ENCODE measurements at places on chromosomes 3 and 15. TPM values are rescaled to one million over a fixed set of nuclear protein-coding genes. Genes with fewer than 3 reads are reported as not detected.

Gene NIT2
- polyA plus RNA-seq = 46.0 TPM

Gene ACTC1
- polyA plus RNA-seq = not detected

DNA sequence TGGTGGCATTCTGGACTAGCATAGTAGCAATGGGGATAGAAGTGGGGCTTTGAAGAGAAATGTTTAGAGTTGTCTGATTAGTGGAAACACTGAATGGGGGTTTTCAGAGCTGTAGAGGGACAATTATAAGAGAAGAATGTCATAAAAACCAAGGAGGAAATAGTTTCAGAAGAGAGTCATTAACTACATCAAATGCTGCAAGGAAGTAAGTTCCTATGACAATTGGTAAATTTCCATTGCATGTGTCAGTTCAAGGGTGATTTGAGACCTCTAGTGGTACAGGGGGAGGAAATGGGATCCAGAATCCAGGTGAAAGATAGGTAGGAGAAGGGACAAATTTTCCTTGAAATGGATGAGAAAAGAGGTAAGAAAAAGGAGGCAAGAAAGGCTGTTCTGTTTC lies 68.3 kb upstream of the TBC1D5 start:
- DNase-seq = no peak

DNA sequence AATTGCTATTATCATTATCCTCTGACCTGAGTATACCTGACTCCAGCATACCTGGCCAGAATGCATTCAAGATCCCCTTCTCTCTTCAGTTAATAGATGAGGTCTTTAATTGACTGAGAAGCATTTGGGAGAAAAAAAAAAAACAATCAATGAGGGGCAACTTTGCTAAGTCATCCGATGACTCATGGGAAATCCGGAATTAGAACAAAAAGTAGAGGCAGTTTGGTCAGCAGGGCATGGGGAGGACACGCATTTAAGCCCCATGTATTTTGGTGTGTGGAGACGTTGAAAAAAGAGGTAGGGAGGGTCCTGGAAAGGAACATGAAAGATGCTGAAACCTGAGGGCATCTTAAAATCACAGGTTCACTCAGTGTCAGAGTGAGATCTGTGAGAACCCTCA lies 256.2 kb downstream of the RORA start:
- DNase-seq = no peak

GRCh38 chr15:48501208-48501607 lies 144.3 kb downstream of the FBN1 start:
- no peak for DNase-seq

DNA sequence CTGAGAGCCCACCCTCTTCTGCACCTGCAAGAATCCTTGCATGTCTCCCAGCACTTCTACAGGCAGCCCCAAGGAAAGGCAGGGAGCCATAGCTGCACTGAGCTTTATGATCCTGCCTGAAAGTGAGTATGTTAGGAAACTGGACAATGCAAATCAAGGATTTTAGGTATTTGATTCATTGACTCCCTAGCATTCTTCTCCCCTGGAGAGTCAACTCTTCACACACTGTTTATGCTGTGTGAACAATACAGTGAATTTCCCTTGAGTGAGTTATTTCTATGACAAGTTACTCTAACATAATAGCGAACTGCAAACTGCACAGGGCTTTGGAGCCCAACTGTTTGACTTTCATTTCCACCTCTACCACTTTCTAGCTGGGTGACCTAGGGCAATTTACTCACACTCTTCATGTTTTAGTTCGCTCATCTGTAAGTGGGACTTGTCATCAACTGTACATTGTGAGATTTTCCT lies 96.0 kb upstream of the PHLDB2 start:
- DNase-seq = no peak

Measured in immature natural killer cell (primary cell).